ENCODE measurements at places on chromosomes 6 and 20.

- DNase-seq: no peak
These were observed 11.3 kb upstream of the MAPRE1 start for GRCh38 chr20:32808438-32808837.

DNA sequence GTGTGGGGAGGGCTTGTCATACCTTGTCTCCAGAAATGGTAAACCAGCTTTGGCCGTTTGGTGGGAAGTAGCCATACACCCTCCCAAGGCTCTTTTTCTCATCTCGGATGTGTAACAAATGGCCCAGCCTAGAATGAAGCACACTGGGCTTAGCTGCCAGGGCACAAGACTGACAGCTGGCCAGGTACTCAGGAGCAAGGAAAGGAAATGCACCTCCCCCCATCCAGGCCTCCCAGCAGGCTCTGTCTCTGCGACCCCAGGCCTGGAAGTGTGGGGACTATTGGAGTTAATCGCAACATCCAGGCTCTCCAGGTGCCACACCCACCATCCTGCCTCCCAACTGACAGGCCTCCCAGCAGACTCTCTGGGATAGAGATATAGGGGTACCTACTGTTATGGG, 43.0 kb downstream of the MRS2 start:
- DNase-seq: no peak

GRCh38 chr6:26457806-26458688, at the start of gene BTN2A1:
Gene BTN2A1 (plus strand): TSS chr6:26457955. CDS start chr6:26458637, 682 bp downstream.
- DNase-seq: peak; percentile 86

DNA sequence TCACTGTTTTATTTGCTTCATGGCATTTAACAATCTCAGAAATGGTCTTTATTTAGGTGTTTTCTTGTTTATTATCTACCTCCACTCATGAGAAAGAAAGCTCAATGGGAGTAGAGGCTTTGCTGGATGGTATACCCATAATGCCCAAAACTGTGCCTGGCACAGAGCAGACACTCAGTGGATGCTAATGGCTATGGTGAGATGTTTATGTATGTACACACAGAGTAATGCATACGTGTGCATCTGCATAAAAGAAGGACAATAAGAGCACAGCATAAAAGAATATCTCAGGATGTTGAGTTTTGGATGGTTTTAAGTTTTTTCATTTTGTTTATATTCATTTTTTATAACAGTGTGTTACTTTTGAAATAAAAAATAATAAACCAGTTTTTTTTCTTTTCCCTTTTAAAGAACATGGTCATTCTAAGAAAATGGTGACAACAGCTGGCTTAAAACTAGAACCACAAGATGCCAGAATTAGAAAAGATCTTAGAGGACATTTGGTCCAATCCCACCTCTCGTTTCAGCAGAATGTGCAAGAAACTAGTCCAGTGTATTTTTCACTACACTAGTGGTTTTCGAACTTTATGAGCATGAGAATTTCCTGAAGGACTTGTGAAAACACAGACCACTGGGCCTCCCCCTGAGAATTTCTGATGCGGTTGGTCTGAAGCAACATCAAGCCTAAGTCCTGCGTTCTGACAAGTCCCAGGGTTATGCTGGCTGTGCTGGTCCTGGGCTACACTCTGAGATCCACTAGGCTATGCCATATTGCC, 131.9 kb downstream of the FYN start:
- no peak for DNase-seq

DNA sequence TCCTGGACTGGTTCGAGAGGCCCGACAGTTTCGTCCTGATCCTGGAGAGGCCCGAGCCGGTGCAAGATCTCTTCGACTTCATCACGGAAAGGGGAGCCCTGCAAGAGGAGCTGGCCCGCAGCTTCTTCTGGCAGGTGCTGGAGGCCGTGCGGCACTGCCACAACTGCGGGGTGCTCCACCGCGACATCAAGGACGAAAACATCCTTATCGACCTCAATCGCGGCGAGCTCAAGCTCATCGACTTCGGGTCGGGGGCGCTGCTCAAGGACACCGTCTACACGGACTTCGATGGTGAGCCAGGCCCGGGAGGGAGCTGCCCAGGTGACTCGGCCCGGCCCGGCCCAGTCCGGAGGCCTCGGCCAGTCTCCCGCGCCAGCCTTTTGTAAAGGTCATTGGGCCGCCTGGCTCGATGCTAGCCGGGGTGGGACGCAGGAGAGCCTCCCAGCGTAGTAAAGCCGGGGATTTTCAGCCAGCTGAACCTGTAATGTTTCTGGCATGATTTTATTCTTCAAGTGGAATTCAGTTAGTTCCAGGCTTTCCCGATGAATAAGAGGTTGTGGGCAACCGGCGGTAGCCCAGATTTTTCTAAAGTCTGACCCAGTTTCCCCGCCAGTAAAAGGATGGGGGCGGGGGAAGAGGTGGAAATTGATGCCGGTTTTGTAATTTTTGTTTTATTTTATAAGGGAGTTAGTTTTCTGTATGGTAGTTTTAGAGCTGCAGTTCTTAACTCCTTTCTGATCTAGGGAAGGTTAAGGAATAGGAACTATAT, 1.4 kb downstream of the PIM1 start:
- peak; percentile 75 for DNase-seq

DNA sequence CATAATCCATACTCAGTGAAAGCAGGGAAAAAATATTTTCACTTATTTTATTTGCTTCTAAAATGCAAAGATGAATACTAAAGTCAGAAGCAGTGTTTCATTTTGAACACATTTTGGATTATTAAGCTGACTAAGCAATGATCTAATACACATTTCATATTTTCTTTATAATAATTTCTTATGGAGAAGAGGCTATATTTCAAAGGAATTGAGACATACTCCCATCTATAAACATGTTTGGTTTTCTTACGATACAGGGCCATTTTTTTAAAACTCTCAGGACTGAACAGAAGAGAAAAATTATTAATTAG, 26.9 kb upstream of the VAPB start:
- no peak for DNase-seq

DNA sequence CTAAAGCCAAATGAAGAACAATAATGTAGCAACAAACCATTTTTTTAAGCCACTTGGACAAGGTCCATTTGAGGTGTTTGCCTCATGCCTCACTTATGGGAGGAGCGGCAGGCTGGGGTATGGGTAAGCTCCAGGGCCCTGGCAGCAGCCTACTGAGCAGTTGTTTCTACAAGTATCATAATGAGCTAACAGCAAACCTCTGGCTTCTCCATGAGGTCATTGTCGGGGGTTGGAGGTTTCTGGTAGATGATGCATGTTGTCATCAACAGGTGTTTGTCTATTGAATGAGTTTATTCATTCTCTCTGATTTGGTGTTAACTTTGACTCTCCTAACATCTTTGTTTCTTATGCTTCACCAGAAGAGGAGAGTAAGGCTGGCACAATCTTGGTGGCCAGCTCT, 150.7 kb downstream of the TBC1D7 start:
- DNase-seq: no peak

DNA sequence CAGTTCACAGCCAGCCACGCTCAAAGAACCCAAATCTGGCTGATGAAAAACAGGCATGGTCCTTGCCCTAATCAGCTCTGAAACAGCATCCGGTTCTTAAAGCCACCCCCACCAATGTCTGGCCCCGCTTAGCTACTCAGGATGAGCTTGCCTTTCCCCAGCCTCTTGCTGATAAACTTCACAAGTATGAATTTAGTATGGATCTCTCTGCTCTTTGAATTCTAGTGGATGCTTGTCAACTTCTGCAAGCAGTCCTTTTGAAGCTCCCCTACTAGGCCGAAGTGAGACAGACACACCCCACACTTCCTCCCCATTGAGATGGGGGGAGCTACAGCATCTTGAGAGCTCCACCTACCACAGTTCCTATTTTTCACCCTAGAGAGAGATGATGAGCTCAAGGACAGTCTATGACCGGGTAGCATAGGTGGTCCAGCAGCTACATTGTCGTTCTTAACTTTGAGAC, 36.7 kb downstream of the EBF4 start:
- no peak for DNase-seq

GRCh38 chr6:130148181-130148580, 74.6 kb downstream of the SAMD3 start:
- DNase-seq: no peak
